Fibroblast of upper back skin (primary cell): ENCODE measurements at places on chromosomes 3 and 15.

- peak; percentile 36 for DNase-seq
Measured at GRCh38 chr3:118501152-118501551, 533.5 kb downstream of the IGSF11 start.

- peak; percentile 54 for DNase-seq
Measured at GRCh38 chr15:100005013-100005412, 271.8 kb upstream of the LYSMD4 start.

DNA sequence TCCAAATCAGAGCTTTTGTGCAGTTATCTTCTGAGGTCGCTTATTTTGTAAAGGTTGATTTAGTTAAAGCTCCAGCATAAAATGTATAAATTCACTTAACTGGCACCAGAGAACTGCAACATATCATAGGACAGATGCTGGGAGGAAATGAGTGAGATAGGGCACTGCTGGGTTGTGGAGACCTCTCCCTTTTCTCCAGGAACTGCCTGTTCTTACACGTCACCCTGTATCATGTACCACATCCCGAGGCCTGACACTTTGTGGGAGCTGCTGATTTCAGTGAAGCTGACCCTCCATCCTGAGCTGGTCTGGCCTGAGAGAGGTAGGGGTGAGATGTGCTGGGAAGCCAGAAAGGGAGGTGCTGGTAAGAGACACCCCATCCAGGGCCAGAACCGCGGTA lies 213.8 kb upstream of the FEZF2 start:
- no peak for DNase-seq

DNA sequence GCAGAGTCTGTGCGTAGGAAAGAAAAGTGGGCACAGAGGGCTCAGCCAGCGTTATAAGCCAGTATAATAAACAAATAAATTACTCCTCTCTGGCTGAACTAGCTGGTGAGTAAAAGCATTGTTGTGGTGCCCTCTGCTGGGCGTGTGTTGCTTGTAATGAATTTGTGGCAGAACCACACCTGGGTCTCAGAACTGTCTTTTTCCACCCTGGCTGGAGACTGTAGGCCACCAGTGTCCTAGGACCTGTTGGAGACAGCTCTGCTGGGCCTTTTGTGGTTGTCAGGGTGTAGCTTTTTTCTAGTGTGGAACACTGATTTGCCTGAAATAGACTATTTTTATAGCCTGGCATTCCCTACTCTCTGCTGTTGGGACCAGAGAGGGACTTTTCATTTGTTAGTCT lies 130.5 kb upstream of the EIF1B start:
- DNase-seq = peak; percentile 65

DNA sequence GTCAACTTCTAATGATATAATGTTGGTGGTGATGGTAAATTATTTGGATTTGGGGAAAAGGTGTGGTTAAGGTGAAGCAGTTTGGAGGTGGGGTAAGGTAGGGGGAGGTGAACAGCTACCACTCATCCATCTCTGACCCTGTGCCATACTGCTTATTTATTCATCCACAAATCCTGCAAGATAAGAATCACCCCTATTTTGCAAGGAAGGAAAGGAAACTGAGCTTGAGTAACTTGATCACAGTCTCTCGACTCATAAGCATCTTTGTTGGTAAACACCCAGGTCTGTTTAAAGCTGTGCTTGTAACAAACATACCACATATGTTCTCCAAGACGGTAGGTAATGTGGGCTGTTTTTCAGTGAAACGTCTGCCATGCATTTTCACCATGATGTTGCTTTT lies 67.3 kb downstream of the PTPRG start:
- DNase-seq = no peak

- peak; percentile 25 for DNase-seq
Measured at GRCh38 chr15:45150481-45150880, 20.7 kb downstream of the DUOX1 start.

GRCh38 chr3:190306513-190307163 lies 15.6 kb downstream of the CLDN1 start:
- DNase-seq = peak; percentile 77

DNA sequence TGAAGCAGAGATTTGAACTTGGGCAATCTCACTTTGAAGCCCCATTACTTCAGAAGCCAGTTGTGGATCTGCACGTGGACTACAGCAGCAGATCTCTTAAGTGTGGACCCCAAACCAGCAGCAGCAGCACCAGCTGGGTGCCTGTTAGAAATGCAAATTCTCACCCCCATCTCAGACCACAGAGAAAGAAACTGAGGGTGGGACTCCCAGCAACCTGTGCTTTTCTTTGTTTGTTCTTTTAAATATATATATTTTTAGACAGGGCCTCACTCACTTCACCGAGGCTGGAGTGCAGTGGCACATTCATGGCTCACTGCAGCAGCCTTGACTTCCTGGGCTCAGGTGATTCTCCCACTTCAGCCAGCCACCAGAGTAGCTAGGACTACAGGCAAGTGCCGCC lies 53.2 kb downstream of the SLTM start:
- DNase-seq = no peak

GRCh38 chr3:190721330-190721729 lies 141.2 kb downstream of the GMNC start:
- no peak for DNase-seq

- no peak for DNase-seq
Measured at GRCh38 chr3:31485196-31485595, 47.5 kb upstream of the STT3B start.

DNA sequence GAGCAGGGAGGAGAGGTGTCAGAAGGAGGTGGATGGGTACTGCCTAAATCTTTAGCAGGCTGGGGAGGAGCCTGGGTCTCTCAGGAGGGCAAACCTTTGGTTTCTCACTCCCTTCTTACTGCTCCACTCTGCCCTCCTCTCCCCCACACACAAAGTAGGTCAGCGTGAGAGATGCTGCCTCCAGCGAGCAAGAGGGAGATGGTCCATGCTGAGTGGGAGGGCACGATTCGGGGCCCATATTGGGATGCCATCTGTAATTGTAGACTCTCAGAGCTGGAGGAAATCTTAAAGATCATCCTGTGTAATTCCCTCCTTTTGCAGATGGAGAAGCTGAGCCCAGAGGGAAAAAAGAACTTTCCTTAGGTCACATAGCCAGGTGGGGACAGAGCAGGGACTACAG lies 34.2 kb upstream of the SYN2 start:
- no peak for DNase-seq

DNA sequence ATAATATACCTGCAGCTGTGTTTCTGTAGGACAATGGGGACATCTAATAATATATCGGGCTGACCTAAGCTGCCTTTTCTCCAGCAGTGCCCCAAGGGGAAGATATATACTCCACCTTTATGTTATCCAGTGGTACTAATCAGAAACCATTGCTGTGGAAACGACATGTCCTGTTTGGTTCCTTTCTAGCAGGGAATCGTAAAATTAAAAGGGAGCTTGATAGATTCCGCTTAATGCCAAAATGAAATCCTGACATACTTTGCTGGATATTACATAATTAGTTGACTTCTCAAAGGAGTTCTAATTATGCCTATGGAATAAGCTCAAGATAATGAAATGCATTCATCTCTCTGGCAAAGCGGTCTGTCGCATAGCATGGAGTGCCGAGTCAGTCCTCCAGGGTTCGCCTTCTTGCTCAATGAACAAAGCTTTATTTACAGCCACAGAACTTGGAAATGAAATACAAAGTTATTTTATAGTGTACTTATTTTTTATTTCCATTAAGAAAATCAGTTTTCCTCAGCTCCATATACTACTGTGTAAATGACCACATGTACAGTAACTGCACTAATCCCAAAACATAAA lies 262.8 kb downstream of the LRTM1 start:
- no peak for DNase-seq

GRCh38 chr3:44436181-44436580 lies 41.3 kb downstream of the ZNF445 start:
- no peak for DNase-seq

DNA sequence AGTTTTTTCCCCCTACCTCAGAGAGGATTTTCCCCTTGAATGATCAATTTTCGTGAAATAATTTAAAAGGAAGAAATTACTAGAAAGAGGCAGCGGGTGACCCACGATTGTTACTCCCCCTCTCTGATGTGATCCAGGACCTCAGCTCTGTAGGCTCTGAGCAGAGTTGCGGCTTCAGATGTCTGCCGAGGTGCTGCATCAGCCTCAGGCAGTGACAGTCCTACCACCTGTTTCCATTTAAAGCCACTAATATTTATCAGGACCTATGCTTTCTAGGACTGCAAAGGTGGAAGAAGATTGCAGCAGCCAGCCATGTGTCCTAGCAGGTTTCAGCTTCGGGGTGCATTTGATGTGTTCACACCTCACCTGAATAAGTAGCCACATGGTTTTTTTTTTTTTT lies 294.8 kb upstream of the C2CD4B start:
- no peak for DNase-seq

- DNase-seq = no peak
Measured at GRCh38 chr15:64776402-64776786, 1.0 kb upstream of the RBPMS2 start.

DNA sequence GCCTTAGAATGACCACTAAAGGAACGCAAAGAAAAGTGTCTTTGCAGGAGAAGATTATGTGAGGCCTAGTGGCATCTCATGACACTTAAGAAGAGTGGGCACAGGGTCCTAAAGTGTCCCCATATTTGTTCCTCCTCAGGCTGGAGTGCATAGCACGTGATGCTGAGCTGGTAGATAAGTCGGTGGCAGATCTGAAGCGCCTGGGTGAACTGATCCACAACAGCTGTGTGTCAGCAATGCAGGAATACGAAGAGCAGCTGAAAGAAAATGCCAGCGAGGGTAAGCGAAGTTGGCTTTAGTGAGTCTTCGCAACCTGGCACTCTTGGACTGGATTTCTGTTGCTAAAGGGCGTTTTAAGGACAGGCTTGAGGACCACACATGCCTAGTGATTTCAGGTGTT lies 92.6 kb downstream of the CHD2 start:
- no peak for DNase-seq

- DNase-seq = peak; percentile 75
Measured at GRCh38 chr3:116863822-116864589, 154.4 kb downstream of the TUSC7 start.

GRCh38 chr15:39230205-39230907 lies 350.5 kb upstream of the THBS1 start:
- peak; percentile 49 for DNase-seq

DNA sequence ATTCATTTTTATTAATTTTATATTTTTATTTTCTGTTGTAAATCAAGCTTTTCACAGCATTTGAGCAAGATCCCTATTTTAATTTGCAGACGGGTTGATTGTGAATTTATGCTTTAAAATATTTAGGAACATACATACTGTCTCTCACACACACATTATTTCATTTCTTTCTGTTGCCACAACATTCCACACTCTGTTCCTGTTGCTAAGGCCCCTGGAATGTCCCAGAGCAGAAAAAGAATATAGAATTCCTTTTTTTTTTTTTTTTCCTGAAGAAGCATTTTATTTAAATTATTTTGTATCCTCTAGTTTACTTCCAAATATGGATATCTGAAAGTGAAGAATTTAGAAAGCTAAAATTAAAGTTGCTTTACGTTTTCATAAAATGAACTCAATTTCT lies 36.8 kb upstream of the SCAANT1 start:
- peak; percentile 83 for DNase-seq

DNA sequence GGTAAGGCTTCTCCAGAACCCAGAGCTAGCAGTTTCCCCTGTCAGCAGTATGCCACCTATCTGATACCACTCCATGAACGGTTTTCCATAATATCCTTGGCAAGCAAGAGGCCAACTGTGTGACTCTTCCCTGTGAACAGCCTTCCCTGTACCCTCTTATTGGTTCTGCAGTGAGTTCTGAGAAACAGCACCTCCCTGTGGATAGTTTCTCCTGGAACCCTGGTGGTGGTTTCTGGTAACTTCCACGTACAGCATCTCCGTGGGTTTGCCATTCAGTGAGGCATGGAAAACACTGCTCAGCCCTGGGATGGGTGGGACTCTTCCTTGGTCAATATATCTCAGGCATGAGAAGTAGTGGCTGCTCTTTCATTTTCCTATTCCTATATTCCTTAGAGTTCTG lies 19.4 kb upstream of the SERPINI2 start:
- DNase-seq = no peak

GRCh38 chr3:155682426-155683343 lies 62.2 kb downstream of the PLCH1 start:
- no peak for DNase-seq

GRCh38 chr3:140292170-140292569 lies 357.2 kb downstream of the CLSTN2 start:
- peak; percentile 63 for DNase-seq

GRCh38 chr3:100205171-100205570 lies 55.6 kb upstream of the TBC1D23 start:
- no peak for DNase-seq

DNA sequence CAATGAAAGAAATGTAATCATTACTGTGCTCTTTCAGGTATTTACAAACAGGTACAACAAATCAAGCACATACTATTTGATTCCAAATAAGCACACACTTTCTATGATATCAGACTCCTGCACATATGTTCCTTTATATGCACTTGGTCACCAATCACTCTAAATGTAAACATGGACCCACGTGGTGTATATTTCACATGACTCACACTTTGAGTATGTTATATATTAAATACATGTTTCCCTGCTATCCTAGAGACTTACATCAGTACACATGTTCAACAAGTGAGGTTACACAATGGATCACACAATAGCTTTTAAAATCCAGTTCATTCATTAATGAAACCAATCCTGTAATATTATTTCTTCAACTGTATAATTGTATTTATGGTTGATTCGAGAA lies 683.5 kb downstream of the NR2F2 start:
- DNase-seq = no peak

DNA sequence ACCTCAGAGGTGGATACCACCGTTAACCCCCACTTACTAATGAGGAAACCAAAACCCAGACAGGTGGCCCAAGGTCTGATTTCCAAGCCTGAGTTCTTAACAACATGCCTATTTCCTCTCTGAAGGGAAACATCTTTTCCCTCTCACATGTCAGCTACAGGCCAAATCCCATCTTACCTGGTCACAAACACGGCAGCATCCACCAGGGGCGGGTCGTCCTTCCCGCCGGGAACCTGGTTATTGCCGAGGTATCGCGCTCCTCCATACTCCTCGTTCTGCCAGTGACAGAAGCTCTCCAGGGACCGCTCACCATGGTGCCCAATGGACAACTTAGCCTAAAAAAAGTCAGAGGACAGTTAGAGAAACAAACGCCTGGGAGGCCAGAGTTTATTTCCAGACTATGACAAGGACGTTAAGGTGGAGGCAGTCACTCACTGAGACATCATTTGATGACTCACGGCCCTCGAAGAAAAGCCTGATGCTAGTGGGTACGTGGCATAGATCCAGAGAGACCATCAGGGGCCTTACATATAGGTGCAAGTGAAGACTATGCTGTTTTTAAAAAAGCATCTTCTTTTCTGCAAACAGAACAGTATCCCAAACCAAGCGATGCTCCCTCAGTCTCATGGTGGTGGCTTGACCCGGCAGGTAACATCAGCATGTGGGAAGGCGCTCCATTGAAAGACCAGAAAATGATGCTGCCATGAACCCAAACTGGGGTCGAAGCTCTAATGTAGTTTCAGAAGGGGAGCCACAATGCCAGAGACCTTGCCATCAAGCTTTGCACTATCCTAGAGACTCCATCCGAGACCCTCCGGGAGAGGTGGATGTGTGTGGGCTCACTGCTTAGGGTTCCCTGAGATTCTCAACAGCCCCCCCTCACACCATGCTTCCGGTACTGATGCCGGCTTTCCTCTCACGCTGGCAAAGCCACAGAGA lies 80.2 kb downstream of the ADAMTS17 start:
- no peak for DNase-seq
